ENCODE measurements at places on chromosomes 5 and 9. TPM values are rescaled to one million over a fixed set of nuclear protein-coding genes. Genes with fewer than 3 reads are reported as not detected.

BTNL8 gene
- not detected for total RNA-seq

ANKRD18A gene
- total RNA-seq: not detected

RALGPS1 gene
- 5.1 TPM for total RNA-seq

RNF183 gene
- not detected for total RNA-seq

DNA sequence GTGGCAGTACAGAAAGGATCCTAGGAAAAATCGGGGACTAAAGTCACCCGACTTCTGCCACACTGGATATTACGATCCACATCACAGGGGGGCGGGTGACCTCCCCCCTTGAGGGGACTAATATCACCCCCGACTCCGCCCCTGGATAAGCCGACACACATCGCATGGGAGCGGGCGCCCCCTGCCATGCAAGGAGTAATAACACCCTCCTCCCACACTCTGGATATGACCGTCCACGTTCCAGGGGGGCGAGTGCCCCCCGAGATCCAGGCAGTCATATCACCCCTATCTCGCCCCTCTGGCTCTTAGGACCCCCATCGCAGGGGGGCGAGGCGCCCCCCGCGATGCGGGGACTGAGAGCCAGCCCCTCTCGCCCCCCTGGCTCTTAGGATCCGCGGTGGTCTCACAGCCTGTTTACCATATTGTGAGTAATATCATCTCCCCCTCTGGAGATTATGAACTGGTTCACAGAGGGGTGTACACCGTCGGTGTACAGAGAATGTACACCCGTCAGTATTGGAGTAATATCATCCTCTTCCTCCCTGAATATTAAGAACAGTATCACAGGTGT is 423.0 kb downstream of the DIRAS2 start:
- no peaks in the 10 kb centered on the region for H3K27me3 ChIP-seq
- no peaks in the 10 kb centered on the region for H3K4me1 ChIP-seq
- no peak for DNase-seq
- no peak overlapping the region for H3K4me3 ChIP-seq

- H3K4me1 ChIP-seq: peaks cover 17% of the 10 kb centered on the region
- no peak overlapping the region for H3K4me3 ChIP-seq
- no peak overlapping the region for H3K27ac ChIP-seq
- peaks cover 2% of the 10 kb centered on the region for H3K36me3 ChIP-seq
Observed at GRCh38 chr5:151078490-151079262, 2.2 kb downstream of the TNIP1 start.

GRCh38 chr5:78397831-78398230 is 37.4 kb downstream of the SCAMP1 start:
- H3K27me3 ChIP-seq: no peaks in the 10 kb centered on the region
- H3K4me1 ChIP-seq: no peaks in the 10 kb centered on the region
- no peaks in the 10 kb centered on the region for H3K36me3 ChIP-seq
- H3K27ac ChIP-seq: no peak overlapping the region
- no peak for DNase-seq
